ENCODE measurements at places on chromosomes 5 and 9.

DNA sequence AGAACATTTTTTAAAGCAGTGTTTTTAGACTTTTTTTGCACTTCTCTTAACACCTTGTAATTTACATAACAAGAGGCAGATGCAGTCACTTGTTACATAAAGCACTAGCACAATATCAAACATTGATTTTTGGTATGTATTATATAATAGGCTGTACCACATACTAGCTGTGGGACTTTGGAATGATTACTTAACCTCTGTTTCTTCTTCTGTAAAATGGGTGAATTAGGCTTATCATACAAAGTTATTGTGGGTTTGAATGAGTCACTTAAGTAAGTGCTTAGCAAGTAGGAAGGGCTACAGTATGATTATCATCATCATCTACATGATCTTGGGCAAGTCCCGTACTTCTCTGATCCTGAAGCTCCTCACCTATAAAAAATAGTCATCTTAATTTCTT is 2.1 kb downstream of the FAM81B start:
- DNase-seq, result no peak
- H3K4me3 ChIP-seq, result no peak overlapping the region
- no peaks in the 10 kb centered on the region for H3K36me3 ChIP-seq
- no peaks in the 10 kb centered on the region for H3K27me3 ChIP-seq
- H3K27ac ChIP-seq, result no peak overlapping the region

DNA sequence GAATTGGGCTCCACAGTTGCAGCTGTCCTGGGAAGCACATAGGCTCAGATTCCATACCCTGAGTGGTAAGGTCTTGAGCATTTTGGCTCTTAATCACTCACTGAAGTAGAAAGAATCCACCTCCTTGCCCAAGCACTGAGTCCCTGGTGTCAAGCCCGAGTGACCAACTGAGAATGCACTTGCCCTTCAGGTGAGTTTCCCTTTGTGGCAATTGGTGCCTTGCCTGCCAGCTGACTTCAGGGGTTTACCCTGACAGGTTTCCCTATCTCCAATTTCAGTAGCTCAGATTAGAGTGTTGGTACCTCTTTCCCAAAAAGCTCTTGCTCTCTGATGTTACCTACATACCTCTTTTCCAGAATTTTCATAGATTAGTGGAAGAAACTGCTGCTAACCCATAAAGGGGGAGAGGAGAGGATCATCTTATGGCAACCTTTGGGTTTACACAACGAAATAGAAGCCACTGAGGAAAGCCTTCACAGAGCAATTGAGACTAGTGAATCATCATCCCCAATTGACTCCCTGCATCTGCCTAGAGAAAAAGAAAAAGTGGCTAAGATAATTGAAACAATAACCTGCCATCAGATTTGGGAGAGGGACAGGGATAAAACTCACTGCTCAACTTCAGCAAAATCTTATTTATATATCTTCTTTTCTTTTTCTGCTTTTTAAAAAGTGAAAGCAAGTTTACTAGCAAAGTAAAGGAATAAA is 48.6 kb downstream of the CCL28 start:
- H3K4me1 ChIP-seq, result no peaks in the 10 kb centered on the region
- DNase-seq, result no peak
- H3K4me3 ChIP-seq, result no peak overlapping the region
- H3K27ac ChIP-seq, result no peak overlapping the region

DNA sequence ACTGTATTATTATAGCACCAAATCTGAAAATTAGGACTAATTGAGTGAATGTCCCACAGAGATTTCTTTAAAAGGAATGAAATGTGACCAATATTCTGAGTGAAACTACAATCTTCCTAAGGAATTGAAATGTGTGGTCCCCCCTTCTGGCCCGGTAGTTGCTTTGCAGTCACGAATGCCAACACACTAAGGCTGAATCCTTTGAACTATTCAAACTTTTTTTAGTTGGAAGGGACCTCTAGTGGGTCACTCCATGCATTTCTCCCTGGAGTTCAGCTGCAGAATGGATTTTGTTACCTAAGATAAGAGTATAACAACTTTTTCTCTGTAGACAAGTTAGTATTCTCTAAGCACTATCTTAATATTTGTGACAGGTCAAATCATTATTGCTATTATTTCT is 2.8 kb downstream of the CDH6 start:
- H3K36me3 ChIP-seq, result no peaks in the 10 kb centered on the region
- H3K27me3 ChIP-seq, result peaks cover 10% of the 10 kb centered on the region
- no peak for DNase-seq
- no peaks in the 10 kb centered on the region for H3K4me1 ChIP-seq

DNA sequence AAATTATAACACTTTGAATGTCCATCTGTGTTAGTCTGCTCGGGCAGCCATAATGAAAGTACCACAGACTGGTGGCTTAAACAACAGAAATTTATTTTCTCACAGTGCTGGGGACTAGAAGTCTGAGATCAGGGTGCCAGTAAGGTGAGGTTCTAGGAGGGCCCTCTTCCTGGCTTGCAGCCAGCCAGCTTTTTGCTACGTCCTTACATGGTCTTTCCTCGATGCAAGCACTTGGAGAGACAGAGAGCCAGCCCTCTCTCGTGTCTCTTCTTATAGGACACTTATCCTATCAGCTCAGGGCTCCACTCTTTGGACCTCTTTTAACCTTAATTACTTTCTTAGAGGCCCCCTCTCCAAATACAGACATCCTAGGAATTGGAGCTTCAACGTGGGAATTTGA is 351.8 kb downstream of the SPOCK1 start:
- no peak overlapping the region for H3K27ac ChIP-seq
- DNase-seq, result no peak

DNA sequence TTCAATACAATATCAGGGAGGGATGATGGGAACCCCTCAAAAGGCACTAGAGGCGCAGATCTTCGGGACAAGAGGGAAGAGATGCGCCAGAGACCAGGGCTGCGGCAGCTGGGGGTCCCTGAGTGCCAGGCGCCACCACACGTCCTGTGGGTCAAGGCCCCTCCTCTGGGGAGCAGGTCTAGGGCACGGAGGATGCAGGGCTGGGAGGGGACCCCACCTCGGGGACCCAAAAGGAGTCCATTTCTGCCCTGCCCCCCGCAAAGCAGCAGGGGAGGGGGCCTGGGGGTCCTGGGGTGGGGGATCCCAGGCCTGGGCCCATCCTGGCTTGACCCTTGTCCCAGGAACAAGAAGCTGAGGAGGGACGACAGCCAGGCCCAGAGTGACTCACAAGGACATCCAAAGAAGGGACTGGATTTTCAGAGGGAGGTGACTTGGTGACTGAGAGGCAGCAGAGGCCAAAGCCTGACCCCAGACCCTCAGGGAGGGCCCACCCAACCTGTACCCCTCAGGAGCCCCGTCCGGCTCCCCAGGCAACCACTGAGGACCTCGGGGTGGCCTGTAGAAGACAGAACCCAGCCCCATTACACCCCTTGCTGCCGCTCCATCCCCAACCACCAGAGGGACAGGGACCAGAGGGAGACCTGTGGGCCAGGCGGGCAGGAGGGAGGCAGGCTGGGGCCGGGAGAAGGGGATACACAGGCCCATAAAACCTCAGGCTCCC is 54.2 kb downstream of the LRSAM1 start:
- H3K36me3 ChIP-seq, result no peaks in the 10 kb centered on the region
- H3K27ac ChIP-seq, result no peak overlapping the region
- DNase-seq, result no peak
- no peak overlapping the region for H3K4me3 ChIP-seq
- H3K27me3 ChIP-seq, result no peaks in the 10 kb centered on the region
- H3K4me1 ChIP-seq, result no peaks in the 10 kb centered on the region

DNA sequence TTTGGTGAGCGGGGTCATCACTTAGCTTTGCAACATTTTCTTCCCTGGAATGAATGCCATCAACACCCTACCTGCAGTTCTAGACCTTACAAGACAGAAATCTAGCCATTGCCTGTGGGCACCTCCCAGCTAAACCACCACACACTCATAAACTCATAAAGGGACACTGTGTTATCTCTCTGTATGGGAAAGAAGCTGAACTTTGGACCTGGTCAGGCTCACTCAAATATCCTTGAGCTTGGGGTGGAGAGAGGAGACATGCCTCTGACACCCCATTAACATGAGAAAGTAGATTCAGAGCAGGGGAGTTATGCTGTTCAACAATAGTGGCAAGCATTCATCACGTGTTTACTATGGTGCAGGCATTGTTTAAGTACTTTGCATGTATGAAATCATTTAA is 205.6 kb downstream of the ZNF462 start:
- no peaks in the 10 kb centered on the region for H3K27me3 ChIP-seq
- no peak overlapping the region for H3K27ac ChIP-seq
- DNase-seq, result no peak
- no peak overlapping the region for H3K4me3 ChIP-seq

GRCh38 chr9:130043654-130044623 is 950 bp upstream of the FNBP1 start:
- no peaks in the 10 kb centered on the region for H3K27me3 ChIP-seq
- H3K27ac ChIP-seq, result peak overlapping the region; percentile 55
- no peaks in the 10 kb centered on the region for H3K36me3 ChIP-seq

GRCh38 chr9:113509463-113509862 is 45.9 kb downstream of the RGS3 start:
- peaks cover 37% of the 10 kb centered on the region for H3K4me1 ChIP-seq
- no peak overlapping the region for H3K4me3 ChIP-seq
- no peaks in the 10 kb centered on the region for H3K27me3 ChIP-seq

DNA sequence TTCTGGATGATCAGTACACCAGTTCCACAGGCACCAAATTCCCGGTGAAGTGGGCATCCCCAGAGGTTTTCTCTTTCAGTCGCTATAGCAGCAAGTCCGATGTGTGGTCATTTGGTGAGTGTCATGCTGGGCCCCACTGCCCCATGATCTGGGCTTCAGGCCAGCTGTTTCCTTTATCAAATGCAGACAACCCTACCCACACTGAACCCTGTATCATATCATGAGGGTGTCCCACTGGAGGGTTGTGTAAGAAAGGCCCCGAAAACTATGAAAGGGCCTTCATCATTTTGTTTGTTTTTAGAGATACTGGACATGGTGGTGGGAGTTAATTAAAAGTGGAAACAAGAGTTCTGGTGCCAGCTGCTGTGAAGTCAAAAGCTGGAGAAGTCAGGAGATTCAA is 20.0 kb upstream of the CYFIP2 start:
- peaks cover 70% of the 10 kb centered on the region for H3K4me1 ChIP-seq
- DNase-seq, result no peak
- peaks cover 92% of the 10 kb centered on the region for H3K36me3 ChIP-seq
- H3K27me3 ChIP-seq, result no peaks in the 10 kb centered on the region
- no peak overlapping the region for H3K27ac ChIP-seq
- no peak overlapping the region for H3K4me3 ChIP-seq

DNA sequence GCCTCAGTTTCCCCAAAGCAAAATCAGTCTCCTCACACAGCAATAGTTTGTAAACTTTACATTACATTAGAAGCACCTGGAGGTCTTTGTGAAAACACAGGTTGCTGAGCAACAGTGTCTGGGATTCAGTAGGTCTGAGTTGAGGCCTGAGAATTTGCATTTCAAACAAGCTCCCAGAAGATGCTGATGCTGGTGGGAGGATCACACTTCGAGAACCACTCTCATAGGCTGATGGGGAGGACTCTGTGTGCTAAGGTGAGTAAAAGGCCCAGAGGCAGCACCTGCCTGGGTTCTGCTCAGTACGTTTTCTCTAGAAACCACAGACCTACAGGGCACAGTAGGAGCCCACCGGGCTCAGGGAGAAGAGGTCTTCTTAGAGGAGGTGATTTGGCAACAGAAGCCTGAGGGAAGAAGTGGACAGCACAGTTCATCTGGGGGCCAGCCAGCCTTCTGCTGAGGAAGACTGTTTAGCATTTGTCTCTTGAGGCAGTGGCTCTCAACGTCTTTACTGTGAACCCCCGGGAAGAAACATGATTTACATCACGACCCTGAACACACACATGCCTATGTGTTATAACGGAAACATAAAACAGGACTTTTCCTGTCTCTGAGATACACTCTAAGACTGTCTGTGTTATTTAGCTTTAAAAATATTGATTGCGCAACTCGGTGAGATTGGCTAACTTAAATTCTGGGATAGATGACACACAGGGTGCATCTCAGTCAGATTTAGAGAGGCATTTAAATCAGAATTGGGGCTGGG is 24.8 kb upstream of the DENND1A start:
- H3K36me3 ChIP-seq, result no peaks in the 10 kb centered on the region
- H3K27ac ChIP-seq, result no peak overlapping the region
- DNase-seq, result no peak
- H3K4me3 ChIP-seq, result no peak overlapping the region

GRCh38 chr9:107211284-107211923 is 71.7 kb upstream of the RAD23B start:
- no peak overlapping the region for H3K4me3 ChIP-seq
- peaks cover 9% of the 10 kb centered on the region for H3K4me1 ChIP-seq
- H3K36me3 ChIP-seq, result no peaks in the 10 kb centered on the region
- H3K27me3 ChIP-seq, result no peaks in the 10 kb centered on the region
- H3K27ac ChIP-seq, result no peak overlapping the region
- no peak for DNase-seq

Measured in CD8-positive, alpha-beta memory T cell (primary cell).